Progenitor cell of endocrine pancreas (in vitro differentiated cells): ENCODE measurements at places on chromosomes 12 and 14. TPM values are rescaled to one million over a fixed set of nuclear protein-coding genes. Genes with fewer than 3 reads are reported as not detected.

- DNase-seq = no peak
Measured at GRCh38 chr14:89348722-89349121, 68.3 kb downstream of the FOXN3 start.

- no peak for DNase-seq
Measured at GRCh38 chr14:38127784-38128183, 79.9 kb upstream of the SSTR1 start.

DNA sequence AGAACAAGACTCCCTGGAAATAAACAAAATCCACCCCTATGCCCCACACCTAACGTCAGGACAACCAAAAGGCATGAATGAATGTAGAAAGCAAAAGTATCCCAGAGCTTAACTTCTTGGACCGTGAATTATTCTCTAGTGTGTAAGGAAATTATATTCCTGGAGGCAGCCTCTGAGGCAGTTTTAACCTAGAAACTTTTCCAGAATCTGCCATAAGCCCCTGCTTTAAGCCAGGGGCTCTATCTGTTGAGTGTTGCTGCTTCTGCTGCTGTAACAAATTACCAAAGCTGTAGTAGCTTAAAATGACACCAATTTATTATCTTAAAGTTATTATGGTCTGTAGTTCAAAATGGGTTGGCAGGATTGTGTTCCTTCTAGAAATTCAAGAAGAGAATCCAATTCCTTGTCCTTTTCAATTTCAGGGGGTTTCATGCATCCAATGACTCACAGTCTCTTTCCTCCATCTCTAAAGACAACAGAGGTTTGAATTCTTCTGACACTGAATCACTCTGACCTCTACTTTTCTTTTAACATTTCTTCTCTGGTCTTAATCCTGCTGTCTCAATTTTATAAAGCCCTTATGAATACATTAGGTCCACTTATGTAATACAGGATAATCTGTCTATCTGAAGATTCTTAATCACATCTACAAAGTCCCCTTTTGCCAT is 242.7 kb downstream of the ATXN7L3B start:
- no peak for DNase-seq

- no peak for DNase-seq
Measured at GRCh38 chr12:77686760-77687159, 143.9 kb upstream of the NAV3 start.

GRCh38 chr12:107396991-107397390 is 288.6 kb upstream of the PWP1 start:
- no peak for DNase-seq

GRCh38 chr12:4858386-4858785 is 51.3 kb upstream of the KCNA1 start:
- peak; percentile 50 for DNase-seq

DNA sequence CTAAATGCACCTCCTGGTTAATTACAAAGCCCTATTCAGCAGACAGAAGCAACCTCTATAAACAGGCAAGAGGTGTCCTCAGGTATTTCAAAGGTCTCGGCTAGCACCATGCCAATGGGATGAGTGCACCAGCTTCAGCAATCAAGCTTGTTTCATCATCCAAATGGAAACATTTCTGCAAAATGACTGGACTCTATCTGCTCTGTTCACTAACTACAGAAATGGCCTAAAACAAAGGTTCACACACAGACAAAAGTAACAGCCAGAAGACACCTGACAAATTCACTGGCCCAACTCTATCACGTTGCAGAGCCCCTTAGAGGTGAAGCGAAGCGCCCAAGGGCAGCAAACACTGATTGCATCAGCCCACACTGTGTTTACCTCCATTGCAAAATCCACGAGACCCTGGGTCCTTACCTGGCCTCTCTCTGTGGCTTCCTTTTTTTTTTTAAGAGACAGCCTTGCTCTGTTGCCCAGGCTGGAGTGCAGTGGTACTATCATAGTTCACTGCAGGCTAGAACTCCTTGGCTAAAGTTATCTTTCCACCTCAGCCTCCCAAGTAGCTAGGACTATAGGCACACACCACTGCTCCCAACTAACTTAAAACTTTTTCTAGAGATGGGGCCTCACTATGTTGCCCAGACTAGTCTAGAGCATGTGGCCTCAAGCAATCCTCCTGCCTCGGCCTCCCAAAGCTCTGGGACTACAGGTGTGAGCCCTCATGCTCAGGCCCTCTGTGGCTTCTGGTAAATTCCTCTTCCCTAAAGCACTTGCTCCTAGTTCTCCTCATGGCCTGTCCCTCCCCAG is 8.5 kb upstream of the SYNE3 start:
- no peak for DNase-seq

- no peak for DNase-seq
Measured at GRCh38 chr12:46391630-46392029, 19.1 kb upstream of the SLC38A2 start.

GRCh38 chr12:88228720-88229119 is 86.6 kb downstream of the TMTC3 start:
- DNase-seq = no peak

DNA sequence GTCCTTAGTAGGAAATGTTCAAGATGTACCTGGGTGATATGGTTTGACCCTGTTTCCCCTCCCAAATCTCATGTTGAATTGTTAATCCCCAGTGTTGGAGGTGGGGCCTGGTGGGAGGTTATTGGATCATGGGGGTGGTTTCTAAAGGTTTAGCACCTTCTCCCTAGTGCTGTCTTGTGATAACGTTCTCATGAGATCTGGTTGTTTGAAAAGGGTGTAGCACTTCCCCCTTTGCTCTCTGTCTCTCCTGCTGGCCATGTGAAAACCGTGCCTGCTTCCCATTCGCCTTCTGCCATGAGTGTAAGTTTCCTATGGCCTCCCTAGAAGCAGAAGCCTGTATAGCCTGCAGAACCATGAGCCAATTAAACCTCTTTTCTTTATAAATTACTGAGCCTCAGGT is 353.0 kb upstream of the SFSWAP start:
- no peak for DNase-seq

- DNase-seq = no peak
Measured at GRCh38 chr12:104939089-104939488, 19.0 kb downstream of the SLC41A2 start.

DNA sequence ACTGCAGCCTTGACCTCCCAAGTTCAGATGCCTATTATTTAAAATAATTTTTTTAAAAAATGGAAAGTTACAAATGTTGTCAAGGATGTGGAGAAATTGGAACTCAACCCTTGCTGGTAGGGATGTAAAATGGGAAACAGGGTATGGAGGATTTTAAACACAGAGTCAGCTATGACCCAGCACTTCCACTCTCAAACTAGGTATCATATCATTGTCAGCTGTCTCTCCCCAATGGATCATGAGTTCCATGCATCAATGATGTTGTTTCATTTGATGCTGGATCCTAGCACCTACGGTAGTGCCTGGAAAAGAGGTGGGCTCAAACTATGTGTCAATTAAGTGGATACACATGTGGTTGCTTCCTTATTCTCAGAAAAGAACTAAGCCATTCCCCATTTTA is 150.9 kb downstream of the RIMBP2 start:
- no peak for DNase-seq

NANOG gene
- total RNA-seq = 0.64 and 0.74 TPM in 2 replicates

AKAP6 gene
- total RNA-seq = 2.9 and 3.4 TPM in 2 replicates

HNRNPA1 gene
- total RNA-seq = 2,514 and 2,551 TPM in 2 replicates
